ENCODE measurements at places on chromosomes 12 and 14.

GRCh38 chr12:75439048-75439447 lies 41.5 kb upstream of the GLIPR1 start:
- no peak for DNase-seq

DNA sequence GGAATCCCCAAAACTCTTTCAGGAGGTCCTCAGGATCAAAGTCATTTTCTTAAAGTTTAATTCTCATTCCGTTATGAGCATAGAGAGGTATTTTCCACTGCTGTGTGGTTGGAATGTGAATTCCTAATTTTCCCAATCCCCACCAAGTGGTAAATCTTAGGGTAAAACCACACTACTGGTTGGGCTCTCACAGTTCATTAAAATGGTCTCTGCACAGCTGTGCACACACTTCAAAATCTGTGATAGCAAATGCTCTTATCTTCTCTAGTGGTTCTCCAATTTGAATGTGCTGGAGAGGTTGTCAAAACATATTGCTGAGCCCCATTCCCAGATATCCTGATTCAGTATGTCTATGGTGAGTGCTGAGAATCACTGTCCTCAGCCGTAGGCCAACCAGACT lies 189.1 kb downstream of the BMP4 start:
- DNase-seq: no peak

GRCh38 chr12:48981757-48982157 lies 3.6 kb downstream of the WNT1 start:
- DNase-seq: no peak

DNA sequence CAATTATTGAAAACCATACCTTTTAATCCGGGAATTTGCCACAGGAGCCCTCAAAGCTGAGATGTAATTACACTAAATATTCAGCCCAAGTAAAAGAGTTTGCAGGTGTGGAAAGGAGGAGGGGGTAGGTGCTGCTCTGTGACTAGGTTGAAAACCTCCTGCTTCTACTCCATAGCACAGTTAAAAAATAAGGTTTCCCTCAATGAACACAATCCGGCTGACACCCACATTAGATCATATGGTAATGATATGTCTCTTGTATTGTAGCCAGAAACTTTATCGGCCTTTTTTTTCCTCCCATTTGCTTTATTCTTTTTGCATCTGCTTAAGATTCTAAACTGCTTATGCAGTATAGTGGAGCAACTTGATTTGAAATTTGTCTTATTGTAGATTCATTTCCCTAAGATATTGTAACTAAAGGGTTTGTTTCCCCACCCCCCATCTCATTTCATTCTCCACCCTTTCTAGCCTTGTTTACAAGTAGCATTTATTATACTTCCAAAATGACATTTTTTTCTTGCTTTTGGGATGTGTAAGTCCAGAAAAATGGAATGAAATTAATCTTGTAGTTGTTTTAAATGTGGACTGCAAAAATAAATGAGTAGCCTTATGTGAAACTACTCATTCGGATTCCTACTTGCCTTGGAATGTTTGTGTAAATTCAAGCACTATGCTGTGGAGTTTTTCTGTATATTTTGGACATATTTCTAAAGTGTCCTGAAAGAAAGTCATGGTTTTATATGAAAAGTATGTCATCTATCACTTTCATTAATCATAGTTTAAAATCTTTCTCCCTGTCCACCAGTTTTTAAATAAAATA lies at the start of gene DCN:
DCN (minus strand) TSS at position 182 of the 820 bp plus-strand sequence. CDS start 4,265 bp downstream, outside the sequence.
- peak; percentile 37 for DNase-seq

DNA sequence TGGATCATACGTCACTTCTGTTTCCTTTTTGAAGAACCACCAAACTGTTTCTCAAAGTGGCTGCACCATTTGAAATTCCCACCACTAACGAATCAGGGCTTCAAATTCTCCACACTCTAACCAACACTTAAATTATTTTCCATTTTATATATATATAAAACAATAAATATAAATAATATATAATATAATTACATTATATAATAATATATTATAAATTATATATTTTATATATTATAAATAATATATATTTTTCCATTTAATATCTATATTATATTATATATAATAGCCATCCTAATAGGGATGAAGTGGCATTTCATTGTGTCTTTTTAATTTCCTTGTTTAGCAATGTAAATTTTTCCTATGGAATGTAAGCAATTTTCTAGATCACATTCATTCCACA lies 24.6 kb upstream of the CIT start:
- DNase-seq: no peak

DNA sequence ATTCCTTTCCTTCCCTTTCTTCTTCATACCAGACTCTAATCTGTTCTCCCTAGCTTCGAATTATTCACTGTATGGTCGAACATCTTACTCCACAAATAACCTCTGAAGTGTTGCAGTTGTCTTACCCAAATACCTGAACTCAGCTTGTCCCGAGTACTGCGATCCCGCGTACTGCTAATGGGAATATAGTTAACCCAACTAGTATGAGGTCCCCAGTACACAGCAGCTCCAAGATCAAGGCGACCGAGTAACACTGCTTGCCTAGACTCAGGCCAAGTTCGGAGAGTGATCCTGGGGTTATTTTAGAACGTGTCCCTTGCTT lies 462 bp upstream of the ETNK1 start:
- DNase-seq: no peak

- no peak for DNase-seq
Observed at GRCh38 chr14:64755781-64756221, 51.6 kb downstream of the PLEKHG3 start.

DNA sequence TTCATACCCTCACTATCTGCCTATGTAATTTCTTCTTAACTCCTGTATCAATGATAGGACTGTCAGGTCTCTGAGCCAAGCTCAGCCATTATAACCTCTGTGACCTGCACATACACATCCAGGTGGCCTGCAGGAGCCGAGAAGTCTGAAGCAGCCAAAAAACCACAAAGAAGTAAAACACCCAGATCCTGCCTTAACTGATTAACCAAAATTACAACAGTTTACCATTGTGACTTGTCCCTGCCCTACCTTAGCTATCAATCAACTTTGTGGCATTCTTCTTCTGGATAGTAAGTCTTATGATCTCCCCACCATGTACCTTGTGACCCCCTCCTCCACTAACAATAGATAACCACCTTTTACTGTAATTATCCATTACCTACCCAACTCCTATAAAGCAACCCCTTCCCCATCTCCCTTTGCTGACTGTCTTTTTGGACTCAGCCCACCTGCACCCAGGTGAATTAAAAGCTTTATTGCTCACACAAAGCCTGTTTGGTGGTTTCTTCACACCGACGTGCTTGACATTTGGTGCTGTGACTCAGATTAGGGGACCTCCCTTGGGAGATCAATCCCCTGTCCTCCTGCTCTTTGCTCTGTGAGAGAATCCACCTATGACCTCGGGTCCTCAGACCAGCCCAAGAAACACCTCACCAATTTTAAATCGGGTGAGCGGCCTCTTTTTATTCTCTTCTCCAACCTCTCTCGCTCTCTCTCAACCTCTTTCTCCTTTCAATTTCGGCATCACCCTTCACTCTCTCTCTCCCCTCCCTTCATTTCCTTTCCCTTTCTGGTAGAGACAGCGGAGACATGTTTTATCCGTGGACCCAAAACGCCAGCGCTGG lies 11.5 kb upstream of the LGMN start:
- no peak for DNase-seq

- DNase-seq: no peak
Observed at GRCh38 chr14:23009483-23009938, 432 bp downstream of the C14orf93 start.

- no peak for DNase-seq
Observed at GRCh38 chr14:65346895-65347294, 65.6 kb upstream of the FUT8 start.

GRCh38 chr12:49819786-49820185 lies 8.4 kb downstream of the NCKAP5L start:
- no peak for DNase-seq

DNA sequence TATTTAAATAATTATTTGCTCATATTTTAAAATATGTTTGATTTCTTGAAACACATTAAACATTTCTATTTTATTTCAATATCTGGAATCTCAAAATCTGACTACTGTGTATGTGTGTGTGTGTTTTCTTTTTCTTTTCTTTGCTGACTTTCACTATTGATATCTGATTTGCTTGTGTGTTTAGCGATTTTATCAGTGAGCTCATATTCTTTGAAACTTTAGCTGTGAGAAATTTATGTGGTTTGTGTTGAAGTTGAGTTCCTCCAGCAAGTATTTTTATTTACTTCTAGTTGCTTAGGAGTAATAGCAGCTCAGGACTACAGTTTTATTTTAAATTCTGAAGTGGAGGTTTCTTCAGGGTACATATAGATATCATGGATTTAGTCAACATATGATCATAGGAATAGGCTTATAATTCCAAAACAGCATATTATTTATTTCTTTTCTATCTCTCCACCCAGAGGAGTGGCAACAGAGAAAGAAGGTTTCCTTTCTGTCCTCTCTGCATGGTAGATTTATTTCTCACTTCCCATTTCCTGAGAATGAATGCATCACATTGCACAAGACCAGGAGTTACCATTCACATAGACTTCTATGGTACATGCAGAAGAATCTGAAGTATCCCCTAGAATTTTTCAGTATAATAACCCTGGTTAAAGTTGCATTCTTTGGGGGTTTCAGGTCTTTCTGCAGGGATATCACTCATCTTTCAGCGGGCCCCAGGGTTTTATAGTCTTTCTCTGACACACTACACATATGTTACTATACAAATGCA lies 60.5 kb downstream of the PTPRQ start:
- peak; percentile 59 for DNase-seq

DNA sequence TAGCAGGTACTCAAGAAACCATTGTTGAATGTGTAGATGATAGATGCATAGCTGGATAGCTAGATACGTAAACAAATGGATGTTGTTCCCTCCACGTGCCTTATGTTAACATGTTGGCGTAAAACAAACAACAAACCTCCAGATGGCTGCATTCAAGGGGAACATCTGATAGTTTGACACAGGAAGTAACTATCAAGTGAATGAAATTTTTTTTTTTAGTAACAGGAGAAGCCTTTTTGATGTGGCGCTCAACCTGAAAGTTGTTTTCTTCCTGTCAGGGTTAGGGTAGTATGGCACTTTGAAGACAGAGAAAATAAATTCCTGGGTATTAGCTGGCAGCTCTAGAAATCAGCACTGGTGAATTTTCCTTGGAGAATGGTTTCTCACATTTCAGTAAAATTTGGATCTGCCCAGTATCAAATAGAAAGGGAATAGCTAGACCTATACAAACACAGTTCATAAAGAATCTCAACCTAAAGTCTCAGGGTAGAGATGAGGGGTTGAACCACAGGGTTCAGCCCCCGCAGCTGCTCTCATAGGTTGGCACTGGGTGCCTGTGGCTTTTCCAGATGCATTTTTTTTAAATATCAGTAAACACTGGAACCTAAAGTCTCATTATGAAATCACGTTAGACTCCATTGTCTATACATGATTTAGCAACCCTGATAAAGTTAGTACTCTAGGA lies 18.8 kb upstream of the RAP1B start:
- no peak for DNase-seq

Measured in fibroblast of skin of left quadriceps (primary cell).